H4 (cell line): ENCODE measurements at places on chromosomes 12 and 14. TPM values are rescaled to one million over a fixed set of nuclear protein-coding genes. Genes with fewer than 3 reads are reported as not detected.
A peak's percentile ranks its signal among the peaks of the same experiment; 100 is the strongest.

GRCh38 chr14:21505012-21505553, 6.1 kb downstream of the METTL3 start:
- DNase-seq = no peak

- peak; percentile 22 for DNase-seq
These were observed 282.4 kb downstream of the ZFP36L1 start for GRCh38 chr14:68510201-68511128.

GRCh38 chr12:103839609-103840461, 1.2 kb downstream of the NT5DC3 start:
- no peak for DNase-seq

Gene PAN2
- total RNA-seq = 11.8 and 16.4 TPM in 2 replicates

Gene EIF2S3B
- 0.66 and 0.83 TPM in 2 replicates for total RNA-seq

Gene HNRNPC
- total RNA-seq = 1,295 and 1,559 TPM in 2 replicates

Gene FSCB
- total RNA-seq = 0.02 TPM in 1 of 2 replicates, not detected in the other
